OCI-M1 (cell line): ENCODE measurements at places on chromosomes 13 and 19.

- no peak for DNase-seq
These were observed 6.4 kb downstream of the JAK3 start for GRCh38 chr19:17841371-17841809.

- no peak for DNase-seq
These were observed 7.2 kb downstream of the ABCA7 start for GRCh38 chr19:1046836-1047695.

GRCh38 chr13:113116206-113116800 lies 6.3 kb upstream of the F10 start:
- no peak for DNase-seq

DNA sequence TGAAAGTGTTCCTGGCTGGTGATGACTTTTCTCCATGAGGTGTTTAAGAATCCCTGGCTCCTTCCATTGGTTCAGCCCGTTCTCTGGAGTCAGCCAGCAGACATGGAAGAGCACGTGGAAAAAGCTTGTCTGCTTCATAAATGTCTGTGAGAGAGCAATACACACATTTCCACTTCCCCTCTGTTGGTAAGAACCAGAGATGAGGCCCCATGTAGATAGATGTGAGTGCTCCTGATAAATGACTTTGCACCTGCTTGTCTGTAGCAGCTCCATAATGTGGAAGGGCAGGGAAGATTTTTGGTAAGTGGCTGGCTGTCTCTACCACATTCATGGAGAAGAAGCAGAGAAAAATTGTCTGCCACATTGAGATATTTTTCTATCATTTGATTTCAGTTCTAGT lies 325.8 kb downstream of the LMO7 start:
- peak; percentile 53 for DNase-seq

GRCh38 chr13:91133941-91134802 lies 213.3 kb upstream of the MIR17HG start:
- peak; percentile 64 for DNase-seq

DNA sequence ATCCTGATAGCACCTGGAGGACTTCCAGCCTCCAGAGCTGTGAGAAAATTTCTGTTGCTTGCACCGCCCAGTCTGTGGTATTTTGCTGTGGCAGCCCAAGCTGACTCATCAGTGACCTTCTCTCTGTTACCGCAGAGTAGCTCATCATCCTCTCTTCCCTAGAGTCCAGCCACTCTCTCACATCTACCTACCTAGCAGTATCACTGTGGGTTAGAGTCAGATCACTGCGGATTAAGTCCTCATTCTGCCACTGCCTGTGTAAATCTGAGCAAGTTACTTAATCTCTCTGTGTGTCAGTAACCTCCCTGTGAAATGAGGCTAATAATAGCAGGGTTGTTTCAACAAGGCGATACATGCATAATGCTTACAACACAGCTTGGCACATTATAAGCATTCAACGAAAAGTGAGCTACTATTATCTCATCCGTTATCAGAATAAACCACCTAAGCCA lies 40.3 kb upstream of the USPL1 start:
- peak; percentile 69 for DNase-seq

DNA sequence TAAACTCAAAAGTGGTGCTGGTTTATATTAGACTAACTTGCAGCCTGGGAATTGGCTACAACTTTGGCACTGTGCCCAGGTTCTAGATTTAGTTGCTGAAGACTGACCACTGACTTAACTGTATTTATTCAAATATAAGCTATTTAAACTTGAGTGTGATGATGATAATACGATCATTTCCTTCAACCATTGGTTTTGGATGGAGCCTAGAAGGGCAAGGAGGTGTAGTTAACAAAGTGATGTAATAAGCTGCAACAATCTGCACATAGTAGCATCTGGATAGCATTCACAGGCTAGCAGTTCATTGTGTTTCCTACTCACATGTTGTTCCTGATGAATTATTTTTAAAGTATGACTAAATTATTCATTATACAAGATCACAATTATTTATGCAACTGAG lies 55.2 kb upstream of the DACH1 start:
- peak; percentile 85 for DNase-seq

GRCh38 chr19:49950590-49950948 lies 10.4 kb downstream of the SIGLEC11 start:
- DNase-seq, result no peak

- DNase-seq, result no peak
These were observed 160.2 kb downstream of the SLC7A1 start for GRCh38 chr13:29435125-29435911.

- no peak for DNase-seq
These were observed 37.4 kb downstream of the CEBPA start for GRCh38 chr19:33264881-33265445.

DNA sequence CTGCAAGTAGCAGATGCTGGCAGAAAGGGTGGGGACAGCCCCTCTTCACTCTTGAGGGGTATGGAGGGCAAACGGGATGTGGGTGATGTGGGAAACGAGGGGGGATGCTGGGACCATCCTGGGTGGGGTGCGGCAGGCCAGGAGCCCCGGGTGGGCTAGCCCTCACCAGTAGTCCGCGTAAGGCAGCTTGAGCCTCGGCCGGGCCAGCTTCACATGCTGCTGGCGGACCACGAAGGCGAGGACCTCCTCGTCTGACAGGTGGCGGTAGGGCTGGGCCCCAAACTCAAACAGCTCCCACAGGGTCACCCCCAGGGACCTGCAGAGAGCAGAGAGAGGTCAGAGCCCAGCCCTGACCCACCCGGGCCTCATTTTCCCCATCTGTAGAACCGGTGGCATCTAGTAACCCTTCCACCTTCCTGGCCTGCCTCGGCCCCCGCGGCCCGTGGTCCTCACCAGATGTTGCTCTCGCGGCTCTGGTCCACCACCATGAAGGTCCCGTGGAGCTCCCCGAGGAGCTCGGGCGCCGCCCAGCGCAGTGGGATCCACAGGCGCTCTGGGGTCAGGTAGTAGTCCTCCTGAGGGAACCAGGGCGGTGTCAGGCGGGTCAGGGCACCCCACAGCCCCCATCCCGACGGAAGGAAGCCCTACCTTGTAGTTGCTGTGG lies 10.7 kb downstream of the LMTK3 start:
- no peak for DNase-seq
